ENCODE measurements at places on chromosomes 1 and 21.

GRCh38 chr1:56268519-56269140 lies 310.7 kb downstream of the PLPP3 start:
- DNase-seq = no peak

GRCh38 chr21:36093512-36093911 lies 23.7 kb downstream of the CBR1 start:
- DNase-seq = no peak

DNA sequence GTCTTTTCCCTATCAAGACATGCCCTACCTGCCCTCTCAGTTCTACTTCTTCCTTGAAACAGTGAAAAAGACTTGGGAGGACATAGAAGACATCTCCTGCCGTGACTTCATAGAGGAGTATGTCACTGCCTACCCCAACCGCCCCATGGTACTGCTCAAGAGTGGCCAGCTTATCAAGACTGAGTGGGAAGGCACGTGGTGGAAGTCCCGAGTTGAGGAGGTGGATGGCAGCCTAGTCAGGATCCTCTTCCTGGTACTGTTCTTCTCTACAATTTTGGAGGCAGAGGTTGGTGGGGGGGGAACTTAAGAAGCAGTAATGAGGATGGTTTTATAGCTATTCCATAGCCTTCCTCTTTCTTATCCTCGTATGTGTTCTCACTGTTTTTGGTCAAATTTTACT lies 18.7 kb downstream of the SETDB1 start:
- DNase-seq = no peak

DNA sequence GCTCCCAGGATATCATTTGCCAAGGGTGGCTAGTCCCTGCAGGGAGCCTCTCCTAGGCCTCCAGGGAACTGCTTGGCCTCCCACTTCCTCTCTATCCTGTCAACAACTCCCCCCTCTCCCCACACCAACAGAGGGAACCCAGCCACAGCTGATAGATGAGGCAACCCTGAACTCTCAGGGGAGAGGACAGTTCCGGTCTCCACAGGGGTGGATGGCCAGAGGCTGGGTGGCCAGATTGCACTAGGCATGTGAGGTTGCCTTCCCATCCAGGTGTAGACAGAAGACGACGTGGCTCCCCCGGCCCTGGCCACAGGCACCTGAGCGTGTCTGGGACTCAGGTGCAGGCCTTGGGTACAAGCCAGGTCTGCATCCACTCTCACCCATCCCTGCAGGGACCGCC lies 53.3 kb downstream of the TOR1AIP2 start:
- no peak for DNase-seq

GRCh38 chr1:184686540-184686939 lies 68.1 kb downstream of the EDEM3 start:
- DNase-seq = no peak

- no peak for DNase-seq
These were observed 93.8 kb downstream of the S1PR1 start for GRCh38 chr1:101330427-101331130.

DNA sequence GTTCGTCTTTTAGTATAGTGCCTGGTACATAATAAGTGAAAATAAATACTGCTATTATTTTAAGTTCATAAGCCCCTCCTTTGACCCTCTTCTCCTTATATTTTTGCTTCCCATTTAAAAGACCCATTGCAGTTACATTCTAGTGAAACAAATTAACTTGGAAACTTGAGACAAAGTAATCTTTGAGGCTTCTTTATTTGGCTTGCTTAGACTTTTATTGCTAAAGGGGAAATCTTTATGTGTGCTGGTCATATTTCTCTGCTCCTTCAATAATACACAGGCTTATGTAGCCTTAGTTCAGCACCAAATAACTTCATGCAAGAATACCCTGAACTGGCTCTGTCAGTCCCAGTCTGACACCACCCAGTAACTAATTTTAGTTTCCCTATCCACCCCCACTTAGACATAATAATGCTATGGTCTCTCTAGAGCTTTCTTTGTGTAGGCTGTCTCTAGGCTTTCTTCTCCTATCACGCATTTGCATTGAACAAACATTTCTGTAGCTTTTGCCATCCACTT lies 257.8 kb downstream of the OMA1 start:
- no peak for DNase-seq

DNA sequence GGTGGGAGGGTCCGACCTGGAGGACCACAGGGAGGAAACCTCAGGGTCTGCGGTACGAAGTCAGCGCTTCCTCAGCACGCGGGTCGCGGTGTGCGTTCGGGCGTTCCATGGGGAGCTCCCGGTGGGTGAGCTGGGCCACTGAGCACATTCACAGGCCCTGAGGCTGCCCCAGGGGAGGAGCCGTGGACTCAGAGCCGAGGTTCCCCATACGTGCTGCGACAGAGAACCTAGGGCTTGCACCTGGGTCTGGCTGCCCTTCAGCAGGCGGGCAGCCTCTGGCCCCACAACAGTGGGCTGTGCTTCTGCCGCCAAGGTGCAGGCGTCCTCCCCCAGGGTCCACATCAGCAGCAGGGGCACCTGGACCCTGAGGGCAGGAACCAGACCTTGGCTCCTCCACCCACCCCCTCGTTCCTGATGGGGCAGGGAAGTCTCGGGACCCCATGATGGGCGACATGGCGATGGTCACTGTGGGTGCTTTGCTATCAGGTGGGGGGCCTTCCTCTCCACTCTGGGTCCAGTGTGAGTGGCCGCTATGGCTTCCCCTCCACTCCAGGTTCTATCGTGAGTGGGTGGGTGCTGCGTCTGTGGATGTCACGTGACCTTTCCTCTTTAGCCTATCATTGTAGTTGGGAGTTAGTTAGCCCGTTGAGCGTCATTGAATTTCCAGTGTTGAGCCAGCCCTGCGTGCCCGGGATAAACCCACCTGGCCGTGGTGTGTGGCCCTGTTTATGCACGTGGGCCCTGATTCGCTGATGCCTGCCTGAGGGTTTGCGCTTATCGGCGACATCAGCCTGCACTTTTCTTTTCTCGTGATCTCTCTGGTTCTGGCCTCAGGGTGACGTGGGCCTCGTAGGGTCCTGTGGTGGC lies 27.9 kb downstream of the FTCD start:
- DNase-seq = no peak

GRCh38 chr1:202967684-202968281 lies 726 bp upstream of the CYB5R1 start:
- DNase-seq = no peak

- DNase-seq = no peak
These were observed 26.5 kb downstream of the IGFN1 start for GRCh38 chr1:201217146-201217545.

- no peak for DNase-seq
These were observed 30.0 kb downstream of the FAM78B start for GRCh38 chr1:166136699-166137401.

DNA sequence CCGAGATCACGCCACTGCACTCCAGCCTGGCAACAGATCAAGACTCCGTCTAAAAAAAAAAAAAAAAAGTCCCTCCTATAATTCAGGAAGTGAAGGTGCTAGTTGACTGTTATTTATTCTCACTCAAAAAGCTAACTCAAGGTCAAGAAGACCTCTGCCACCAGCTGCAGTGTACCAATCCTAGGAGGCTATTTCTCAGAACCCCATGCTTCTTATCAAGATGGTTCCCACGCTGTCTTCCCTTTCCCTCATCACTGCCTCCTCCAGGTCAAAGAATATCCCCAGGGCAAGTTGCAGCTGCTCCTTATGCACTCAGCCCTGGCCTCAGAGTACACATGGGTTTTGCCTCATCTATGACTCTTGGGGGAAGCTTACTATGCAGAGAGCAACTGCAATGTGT lies 53.6 kb downstream of the RERE start:
- DNase-seq = no peak

GRCh38 chr1:60891281-60891680 lies 191.1 kb upstream of the NFIA start:
- DNase-seq = no peak

DNA sequence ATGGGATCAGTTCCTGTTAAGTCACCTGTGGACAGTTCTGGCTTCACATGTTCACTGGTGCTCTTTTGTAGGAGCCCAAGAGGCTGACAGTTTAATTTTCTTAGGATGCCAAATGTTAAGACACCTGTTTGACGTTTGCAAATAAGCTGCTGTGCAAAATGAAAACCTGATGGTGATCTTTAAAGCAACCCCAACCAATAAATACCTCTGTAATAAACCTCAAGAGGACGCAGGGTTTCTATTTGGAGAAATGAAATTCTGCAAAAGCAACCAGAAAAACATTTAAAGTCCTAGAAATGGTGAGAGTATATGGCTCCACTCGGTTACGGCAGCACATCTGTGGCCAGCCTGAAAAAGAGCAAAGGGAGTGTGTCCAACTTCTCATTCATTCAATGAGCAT lies 5.7 kb upstream of the RHEX start:
- no peak for DNase-seq

DNA sequence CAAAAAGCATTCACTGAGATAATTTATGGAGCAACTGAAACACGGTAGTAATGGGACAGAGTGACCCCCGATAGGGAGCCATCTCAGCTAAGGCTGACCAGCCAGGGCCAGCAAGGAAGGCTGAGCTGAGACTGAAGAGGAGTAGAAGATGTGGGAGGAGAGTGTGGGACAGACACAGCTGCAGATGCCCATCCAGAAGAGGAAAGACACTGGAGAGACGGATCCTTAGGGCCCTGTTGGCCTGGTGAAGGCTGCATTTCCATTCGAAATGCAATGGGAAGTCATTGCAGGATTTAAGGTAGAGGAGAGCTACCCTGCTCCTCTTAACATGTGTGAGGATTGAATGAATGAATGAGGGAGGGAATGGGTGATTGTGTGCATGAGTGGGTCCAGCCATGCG lies 44.0 kb upstream of the LRP8 start:
- DNase-seq = no peak

DNA sequence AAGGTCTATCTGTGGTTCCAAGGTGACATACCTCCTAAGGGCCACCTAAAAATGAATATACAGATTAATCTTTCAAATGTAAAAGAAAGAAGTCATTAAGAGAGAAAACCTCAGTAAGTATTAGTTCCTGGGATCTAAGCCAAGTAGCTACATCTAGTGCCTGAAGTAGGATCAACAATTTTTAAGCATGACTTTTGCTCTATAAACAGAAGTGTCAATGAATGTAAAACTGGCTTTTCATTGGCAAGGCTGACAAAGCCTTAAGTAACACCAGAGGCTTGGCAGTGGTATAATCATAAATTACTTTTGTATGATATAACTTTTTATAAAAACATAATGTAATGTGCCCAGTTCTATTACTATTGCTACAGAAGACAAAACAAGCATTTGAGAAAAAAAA lies 12.2 kb upstream of the ACADM start:
- DNase-seq = no peak

- DNase-seq = no peak
These were observed 10.7 kb downstream of the CELF3 start for GRCh38 chr1:151705753-151706463.

GRCh38 chr1:200699871-200700270 lies 30.2 kb upstream of the DDX59 start:
- DNase-seq = no peak

DNA sequence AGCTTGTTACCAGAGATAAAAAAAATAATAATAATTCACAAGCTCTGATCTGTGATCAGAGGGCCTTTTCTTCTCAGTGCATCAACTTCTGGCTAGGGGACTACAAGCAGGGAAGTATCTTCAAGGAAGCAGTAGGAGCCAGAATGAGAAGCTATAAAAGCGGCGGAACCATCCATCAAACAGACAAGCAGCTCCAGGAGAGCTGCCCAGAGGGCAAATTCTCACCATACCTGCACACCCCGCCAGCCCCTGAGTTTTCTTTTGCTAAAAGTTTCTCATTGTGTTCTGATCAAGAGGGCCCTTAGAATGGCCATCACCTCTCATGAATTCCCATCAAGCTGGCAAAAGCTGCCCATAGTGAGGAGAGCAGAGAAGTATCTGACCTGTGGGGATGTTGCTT lies 99.4 kb downstream of the SMYD2 start:
- DNase-seq = no peak

DNA sequence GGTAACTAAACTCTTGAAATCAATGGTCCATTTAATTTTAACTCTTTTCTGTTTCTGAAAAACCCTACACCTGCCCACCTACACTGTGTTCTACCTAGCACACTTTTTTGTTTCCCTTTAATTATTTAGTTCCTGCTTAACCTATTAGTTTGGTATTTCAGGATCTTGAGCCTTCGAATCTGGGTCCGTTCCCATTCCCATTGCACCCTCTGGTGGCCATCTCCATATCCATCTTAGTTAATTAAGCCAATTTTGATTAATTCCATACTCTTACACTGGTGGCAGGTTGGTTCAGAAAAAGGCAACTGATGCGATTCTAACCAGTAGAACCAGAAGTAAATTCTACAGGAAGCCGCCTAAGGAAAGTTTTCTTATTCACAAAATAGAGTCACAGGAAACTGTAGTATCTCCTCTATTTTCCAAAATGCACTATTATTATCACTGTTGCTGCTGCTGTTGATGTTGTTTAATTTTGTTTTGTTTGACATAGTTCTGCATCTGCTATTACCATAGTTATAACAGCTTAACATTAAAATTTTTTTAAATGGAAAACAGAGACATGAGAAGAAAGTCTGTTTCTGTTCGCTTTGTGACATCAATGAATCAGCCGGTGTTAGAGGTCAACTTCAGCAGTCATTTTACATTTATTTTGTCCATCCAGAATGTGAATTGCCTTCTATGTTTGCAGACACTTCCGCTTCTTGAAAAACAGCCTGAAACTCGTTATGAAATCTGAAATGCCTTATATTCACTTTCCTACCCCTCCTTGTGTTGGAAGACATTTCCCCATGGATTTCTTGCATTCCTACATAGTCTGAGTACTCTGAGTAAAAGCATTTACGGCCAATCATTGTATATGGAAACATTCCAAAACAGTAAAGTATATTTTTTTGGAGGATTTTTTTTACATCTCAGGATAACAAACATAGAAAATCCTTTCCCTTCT lies 115.5 kb upstream of the NCAM2 start:
- no peak for DNase-seq

- DNase-seq = no peak
These were observed 11.3 kb upstream of the PPIE start for GRCh38 chr1:39727221-39727931.

- no peak for DNase-seq
These were observed 9.3 kb upstream of the ETS2 start for GRCh38 chr21:38796424-38796823.

- DNase-seq = no peak
These were observed 75.0 kb upstream of the ACTRT2 start for GRCh38 chr1:2946291-2946690.

GRCh38 chr1:185014941-185015340 lies 30.4 kb upstream of the RNF2 start:
- no peak for DNase-seq

- DNase-seq = no peak
These were observed 513.6 kb downstream of the PLPP3 start for GRCh38 chr1:56065729-56066128.

DNA sequence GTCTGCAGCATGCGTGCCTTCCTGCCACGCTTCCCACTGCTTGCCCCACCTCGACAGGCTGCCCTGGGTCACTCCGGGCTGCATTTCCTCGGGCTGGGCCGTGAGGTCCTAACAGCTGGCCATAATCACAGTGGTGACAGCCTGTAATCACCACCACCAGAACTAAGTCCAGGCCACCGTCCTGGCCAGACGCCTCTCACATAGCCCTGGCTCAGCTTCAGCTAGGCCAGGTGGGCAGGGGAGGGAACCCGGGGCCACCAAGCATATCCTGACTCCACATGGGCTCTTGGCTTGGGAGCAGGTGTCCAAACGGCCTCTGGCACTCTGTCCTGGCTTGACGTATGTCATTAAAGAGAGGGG lies 229.5 kb downstream of the TRABD2B start:
- no peak for DNase-seq

Measured in AG09309 (cell line).